ENCODE measurements at places on chromosomes 1 and 21.

GRCh38 chr1:100851726-100852125, 42.9 kb downstream of the EXTL2 start:
- DNase-seq: no peak

DNA sequence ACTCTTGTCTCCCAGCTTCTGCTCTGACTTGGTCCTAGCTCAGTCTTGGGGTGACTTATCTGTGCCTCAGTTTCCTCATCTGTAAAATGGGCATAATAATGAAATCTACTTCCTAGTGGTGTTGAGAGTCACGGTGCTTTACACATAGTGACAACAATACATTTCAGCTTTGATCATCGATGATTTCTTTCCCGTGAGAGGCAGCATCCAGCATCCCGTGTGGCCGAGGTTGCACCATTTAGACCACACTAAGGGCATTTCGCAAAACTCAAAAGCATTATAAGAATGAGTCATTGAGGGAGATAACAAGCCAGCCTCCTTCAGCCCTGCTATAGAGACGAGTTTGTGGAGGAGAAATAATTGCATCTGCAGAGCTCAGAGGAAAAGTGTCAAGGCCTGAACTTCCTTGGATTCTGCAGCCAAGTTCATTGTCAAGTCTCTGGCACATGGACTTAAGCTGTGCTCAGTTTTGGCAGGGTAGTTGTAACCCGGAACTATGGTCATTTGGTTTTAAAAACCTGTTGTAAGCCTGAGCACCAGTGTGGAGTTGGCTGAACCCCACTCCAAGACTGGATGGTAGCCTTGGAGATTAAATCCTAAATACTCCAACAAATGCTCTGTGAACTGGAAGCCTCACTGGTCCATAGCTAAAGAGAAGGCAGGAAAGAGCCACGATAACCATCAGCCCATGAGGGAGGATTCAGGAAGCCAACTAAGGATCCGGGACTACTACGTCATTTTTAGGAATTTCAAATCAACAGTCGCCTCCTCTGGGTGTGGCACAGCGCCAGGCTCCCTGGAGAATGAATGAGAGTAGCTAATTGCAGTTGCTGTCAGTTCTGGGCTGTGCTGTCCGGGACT, 64.2 kb downstream of the TCP10L start:
- peak; percentile 8 for DNase-seq

- DNase-seq: no peak
These were observed 51.6 kb upstream of the HAO2 start for GRCh38 chr1:119316870-119317416.

GRCh38 chr1:36455386-36455785, 5.1 kb upstream of the OSCP1 start:
- DNase-seq: no peak

DNA sequence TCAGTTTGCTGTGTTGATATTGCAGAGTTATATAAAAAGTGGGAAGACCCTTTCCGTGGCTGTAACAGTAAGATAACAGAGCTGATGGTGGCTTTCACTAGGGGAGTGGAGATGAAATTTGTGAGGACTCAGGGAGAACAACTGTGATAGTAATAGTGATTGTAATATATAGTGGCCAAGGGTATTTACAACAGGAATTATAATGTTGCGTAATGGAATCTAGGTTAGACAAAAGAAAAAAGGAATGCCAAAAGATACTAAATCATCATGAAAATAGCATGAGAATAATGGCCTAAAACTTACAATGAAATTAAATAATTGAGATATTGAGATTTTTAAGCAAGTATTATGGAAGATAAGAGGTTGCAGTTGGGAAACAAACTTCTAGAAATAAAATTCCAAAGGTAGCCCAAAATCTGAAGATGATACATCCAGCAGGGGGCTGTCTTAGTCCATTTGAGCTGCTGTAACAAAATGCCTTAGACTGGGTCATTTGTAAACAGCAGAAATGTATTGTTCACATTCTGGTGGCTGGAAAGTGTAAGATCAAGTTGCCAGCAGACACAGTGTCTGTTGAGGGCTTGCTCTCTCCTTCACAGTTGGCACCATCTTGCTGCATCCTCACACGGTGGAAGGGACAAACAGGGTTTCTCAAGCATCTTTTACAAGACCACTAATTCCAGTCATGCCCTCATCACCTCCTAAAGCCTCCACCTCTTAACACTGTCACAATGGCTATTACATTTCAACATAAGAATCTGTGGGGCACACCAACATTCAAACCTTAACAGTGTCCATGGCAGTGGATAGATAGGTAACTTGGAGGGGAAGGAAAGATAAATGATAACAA, 711.2 kb downstream of the MRPL39 start:
- peak; percentile 16 for DNase-seq

DNA sequence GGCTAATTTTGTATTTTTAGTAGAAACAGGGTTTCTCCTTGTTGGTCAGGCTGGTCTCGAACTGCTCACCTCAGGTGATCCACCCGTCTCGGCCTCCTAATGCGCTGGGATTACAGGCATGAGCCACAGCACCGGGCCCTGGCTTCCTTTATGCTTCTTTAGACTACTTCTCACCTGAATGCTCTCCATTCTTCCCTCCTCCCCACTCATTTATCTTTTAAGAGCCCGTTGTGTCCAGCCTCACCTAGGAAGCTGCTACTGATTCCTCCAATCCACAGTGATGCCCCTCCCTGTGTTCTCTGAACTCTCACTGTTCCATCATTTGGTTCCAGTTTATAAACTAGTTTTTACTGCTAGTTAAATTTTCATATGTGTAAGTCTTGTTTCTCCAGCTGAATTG, 44.9 kb upstream of the NR5A2 start:
- no peak for DNase-seq

DNA sequence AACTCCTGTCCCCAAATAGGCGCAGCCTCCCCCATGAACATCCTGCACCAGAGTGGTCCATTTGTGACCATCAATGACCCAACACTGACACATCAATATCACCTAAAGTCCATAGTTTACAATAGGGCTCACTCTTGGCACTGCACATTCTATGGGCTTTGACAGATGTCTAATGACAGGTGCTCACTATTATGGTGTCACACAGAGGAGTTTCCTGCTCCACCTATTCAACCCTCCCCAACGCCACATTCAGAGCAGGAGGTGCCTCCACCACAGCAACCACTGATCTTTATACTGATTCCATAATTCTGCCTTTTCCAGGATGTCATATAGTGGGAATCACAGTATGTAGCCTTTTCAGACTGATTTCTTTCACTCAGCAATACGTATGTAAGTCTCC, 24.2 kb downstream of the GNG4 start:
- DNase-seq: no peak

- no peak for DNase-seq
These were observed 190.5 kb downstream of the PTPRU start for GRCh38 chr1:29426701-29427279.

DNA sequence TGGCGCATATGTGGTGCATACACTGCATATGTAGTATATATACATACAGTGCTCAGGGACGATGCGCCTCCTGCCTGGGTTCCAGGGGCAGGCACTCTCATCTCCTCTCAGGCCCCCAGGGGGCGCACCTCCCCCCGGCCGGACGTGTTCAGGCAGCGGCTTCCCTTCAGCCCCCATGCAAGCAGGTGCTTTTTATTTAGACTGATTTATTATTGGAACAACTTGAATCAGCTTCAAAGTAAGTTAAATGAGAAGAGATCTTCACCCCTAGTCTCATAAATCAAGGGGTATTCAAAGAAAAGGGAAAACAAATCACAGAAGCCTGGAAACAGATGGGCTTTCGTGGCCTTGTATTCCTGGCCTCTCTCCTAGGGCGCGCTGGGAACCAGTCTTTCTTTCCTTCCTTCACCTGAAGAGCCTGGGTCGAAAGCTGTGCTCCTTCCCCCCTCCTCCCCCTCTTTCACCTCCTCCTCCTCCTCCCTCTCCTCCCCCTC, 64.6 kb downstream of the UBIAD1 start:
- DNase-seq: peak; percentile 34

- no peak for DNase-seq
These were observed 60.6 kb downstream of the WNT9A start for GRCh38 chr1:227886993-227887696.

GRCh38 chr1:186438567-186438966, 22.3 kb downstream of the PDC start:
- DNase-seq: no peak

- peak; percentile 70 for DNase-seq
These were observed 20.5 kb downstream of the PRKACB start for GRCh38 chr1:84164567-84165021.

DNA sequence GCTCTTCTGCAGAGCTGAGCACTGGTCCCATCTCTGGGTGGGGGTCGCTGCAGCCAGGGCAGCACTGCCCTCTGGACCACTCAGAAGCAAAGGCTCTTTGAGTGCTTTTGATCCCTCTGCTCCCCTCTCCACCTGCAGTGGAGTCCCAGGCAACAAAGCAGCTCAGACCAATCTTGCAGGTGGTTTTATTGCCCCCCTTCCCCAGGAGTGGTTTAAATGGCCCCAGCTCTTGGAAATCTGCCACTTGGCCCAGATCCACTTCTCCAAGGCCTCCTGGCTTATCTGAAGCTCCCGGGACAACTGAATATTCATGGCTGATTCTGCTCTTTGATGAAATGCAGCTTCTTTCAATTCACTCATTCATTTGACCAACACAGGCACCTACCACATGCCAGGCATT, 2.7 kb downstream of the STUM start:
- no peak for DNase-seq

DNA sequence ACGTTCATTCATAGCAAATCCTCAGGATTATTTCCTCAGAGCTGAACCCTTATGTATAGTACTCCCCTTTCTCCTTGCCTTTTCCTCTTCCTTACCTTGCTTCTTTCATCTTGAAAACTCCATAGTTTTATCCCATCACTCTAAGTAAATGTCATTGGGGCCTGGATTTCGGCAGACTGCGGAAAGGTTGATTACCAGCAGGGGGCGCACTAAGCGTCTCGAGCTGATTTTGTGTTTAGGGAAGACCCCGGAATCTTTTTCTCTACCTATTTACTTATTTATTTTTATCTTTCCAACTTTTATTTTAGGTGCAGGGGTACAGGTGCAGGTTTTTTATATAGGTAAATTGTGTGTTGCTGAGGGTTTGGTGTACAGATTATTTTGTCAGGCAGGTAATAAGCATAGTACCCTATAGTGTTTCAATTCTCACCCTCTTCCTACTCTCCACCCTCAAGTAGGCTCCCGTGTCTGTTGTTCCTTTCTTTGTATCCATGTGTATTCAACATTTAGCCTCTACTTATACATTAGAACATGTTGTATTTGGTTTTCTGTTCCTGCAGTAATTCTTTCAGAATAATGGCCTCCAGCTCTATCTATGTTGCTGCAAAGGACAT, 11.4 kb upstream of the MTARC1 start:
- DNase-seq: no peak

GRCh38 chr1:209232759-209233158, 350.8 kb upstream of the CAMK1G start:
- DNase-seq: no peak

- DNase-seq: no peak
These were observed 54.3 kb upstream of the CAMK1G start for GRCh38 chr1:209529233-209529632.

DNA sequence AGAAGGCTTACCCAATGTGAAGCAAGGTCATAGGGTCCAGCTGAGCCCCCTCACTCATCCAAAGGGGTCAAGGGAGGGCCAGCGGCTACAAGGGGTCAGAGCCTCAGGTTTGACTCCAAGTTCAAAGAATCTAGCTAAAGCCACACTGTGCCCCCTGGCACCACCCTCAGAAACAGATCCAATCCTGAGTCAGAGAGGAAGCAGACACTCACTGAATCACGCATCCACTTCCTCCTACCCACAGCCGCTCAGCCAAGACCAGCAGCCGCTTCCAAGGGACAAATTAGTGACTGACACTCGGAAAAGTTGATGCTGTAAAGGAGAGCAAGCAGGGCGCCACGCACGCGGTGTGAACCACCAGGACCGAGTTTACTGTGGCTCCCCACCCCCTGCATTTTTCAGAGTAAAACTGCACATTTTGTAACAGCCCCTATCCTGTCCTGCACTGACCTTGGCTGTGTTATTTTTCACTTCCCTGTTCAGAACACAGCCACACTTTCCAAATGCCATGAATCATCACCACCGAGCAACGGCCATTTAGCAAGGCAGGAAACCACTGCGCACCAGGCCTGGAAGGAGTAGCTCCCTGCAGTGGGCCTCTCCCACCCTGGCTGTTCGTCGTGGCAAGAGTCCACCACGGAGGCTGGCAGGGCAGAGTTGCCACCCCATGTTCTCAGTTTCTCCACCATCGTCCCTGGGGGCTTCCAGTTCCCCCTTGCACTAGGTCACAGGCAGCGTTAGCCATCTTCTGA, 147.8 kb downstream of the TOMM20 start:
- no peak for DNase-seq

GRCh38 chr1:83671586-83671985, 327.3 kb downstream of the TTLL7 start:
- no peak for DNase-seq

GRCh38 chr1:92070892-92071291, 4.3 kb downstream of the SETSIP start:
- no peak for DNase-seq

GRCh38 chr1:42847111-42847595, 740 bp downstream of the ZNF691 start:
- no peak for DNase-seq

DNA sequence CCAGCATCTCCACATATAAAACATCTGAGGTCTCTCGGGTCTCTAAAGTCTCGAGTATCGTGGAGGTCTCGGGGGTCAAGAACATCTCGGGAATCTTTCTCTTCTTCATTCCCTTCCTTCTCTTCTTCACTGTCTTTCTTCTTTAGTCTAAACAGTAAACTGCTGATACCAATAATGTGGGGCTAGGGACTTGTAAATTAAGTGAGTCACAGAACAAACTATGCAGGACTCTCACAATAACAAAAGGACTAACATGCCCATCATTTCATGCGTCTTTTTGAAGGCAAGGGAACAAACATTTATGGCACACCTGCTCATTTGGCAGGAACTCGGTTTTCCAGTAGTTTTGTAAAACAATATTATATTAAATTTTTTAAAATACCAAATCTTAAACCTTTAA, 32.4 kb downstream of the PRPF38A start:
- no peak for DNase-seq

- no peak for DNase-seq
These were observed 103.1 kb upstream of the SLC2A1 start for GRCh38 chr1:43061757-43062156.

GRCh38 chr1:241271427-241271826, 85.6 kb downstream of the RGS7 start:
- DNase-seq: peak; percentile 18

- peak; percentile 48 for DNase-seq
These were observed at the start of gene LMNA for GRCh38 chr1:156114101-156114918. Gene LMNA (plus strand): TSS chr1:156114711. CDS start chr1:156114919, 208 bp downstream.

DNA sequence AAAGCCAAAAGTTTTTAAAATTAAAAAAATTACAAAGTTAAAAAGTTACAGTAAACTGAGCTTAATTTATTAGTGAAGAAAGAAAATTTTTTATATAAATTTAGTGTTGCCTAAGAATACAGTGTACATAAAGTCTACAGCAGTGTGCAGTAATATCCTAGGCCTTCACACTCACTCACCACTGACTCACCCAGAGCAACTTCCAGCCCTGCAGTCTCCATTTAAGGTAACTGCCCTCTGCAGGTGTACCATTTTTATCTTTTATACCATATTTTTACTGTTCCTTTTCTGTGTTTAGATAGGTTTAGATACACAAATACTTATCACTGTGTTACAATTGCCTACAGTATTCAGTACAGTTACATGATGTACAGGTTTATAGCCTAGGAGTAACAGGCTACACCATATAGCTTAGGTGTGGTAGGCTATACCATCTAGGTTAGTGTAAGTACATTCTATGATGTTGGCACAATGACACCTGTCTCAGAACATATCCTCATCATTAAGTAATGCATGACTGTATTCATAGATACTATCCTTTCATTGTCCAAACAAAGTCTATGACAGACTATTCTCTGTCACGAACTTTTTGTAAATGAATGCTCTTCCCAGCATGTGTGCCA, 78.6 kb upstream of the PBX1 start:
- DNase-seq: no peak
